ENCODE measurements at places on chromosomes 5 and 9.
A peak's percentile ranks its signal among the peaks of the same experiment; 100 is the strongest.

- no peak overlapping the region for H3K27ac ChIP-seq
- peaks cover 10% of the 10 kb centered on the region for H3K27me3 ChIP-seq
- H3K4me1 ChIP-seq = no peaks in the 10 kb centered on the region
- DNase-seq = no peak
- H3K36me3 ChIP-seq = no peaks in the 10 kb centered on the region
Measured at GRCh38 chr5:62719061-62719720, 140.6 kb downstream of the LRRC70 start.

DNA sequence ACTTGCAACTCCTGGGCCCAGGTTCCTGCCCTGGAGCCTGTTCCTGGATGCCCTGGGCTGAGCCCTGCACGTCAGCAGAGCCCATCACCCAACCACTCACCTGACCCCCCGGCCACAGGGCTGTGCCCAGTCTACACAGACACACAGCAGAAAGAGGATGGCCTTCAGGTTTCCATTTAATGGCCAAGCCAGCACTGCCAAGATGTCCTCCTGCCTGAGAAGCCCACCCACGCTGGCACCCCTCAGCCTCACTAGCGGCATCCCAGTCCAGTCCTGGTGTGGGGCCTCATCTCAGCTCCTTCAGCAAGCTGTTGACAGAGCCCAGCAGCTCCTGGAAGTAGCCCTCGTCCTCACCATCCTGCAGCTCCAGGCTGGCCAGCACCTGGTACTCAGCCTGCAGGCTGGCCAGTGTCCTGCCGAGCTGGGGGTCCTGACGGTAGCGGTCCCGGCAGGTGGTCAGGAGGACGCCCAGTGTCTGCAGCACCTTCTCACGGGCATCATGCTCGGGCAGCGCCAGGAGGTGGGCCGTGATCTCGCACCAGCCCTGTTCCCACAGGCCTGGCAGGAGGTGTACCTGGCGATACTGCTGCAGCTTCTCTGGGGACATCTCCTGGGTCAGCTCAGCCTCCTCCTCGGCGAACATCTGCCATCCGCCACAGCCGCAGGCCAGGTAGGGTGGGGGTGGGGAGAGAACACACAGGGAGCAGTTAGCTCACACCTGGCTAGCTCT, 71.9 kb upstream of the LRRTM2 start:
- H3K36me3 ChIP-seq = no peaks in the 10 kb centered on the region
- H3K4me1 ChIP-seq = no peaks in the 10 kb centered on the region
- DNase-seq = no peak
- no peak overlapping the region for H3K27ac ChIP-seq
- no peaks in the 10 kb centered on the region for H3K27me3 ChIP-seq
- no peak overlapping the region for H3K4me3 ChIP-seq

GRCh38 chr5:62306896-62307689, 1.1 kb downstream of the KIF2A start:
- peak overlapping the region; percentile 88 for H3K4me3 ChIP-seq
- H3K27me3 ChIP-seq = no peaks in the 10 kb centered on the region
- peak overlapping the region; percentile 71 for H3K27ac ChIP-seq
- no peaks in the 10 kb centered on the region for H3K36me3 ChIP-seq

GRCh38 chr9:35958104-35958837, at the start of gene OR2S2:
OR2S2 (minus strand) TSS chr9:35958154; CDS start chr9:35958098, 56 bp downstream.
- H3K27ac ChIP-seq = no peak within 1 kb of the TSS
- DNase-seq = no peak
- no peaks in the 10 kb centered on the region for H3K36me3 ChIP-seq
- H3K4me1 ChIP-seq = peaks cover 43% of the 10 kb centered on the region
- no peaks in the 10 kb centered on the region for H3K27me3 ChIP-seq

GRCh38 chr5:6370580-6370979, 7.8 kb downstream of the MED10 start:
- H3K4me3 ChIP-seq = no peak overlapping the region
- no peaks in the 10 kb centered on the region for H3K4me1 ChIP-seq
- no peak overlapping the region for H3K27ac ChIP-seq
- H3K27me3 ChIP-seq = no peaks in the 10 kb centered on the region
- DNase-seq = no peak

- no peak for DNase-seq
- no peaks in the 10 kb centered on the region for H3K27me3 ChIP-seq
- H3K27ac ChIP-seq = no peak overlapping the region
- H3K4me3 ChIP-seq = no peak overlapping the region
Measured at GRCh38 chr5:56833325-56833724, 18.0 kb downstream of the MAP3K1 start.

GRCh38 chr9:112007575-112008240, 111.1 kb downstream of the UGCG start:
- no peaks in the 10 kb centered on the region for H3K27me3 ChIP-seq
- H3K4me3 ChIP-seq = no peak overlapping the region
- peaks cover 18% of the 10 kb centered on the region for H3K4me1 ChIP-seq
- no peak for DNase-seq
- H3K27ac ChIP-seq = no peak overlapping the region
- H3K36me3 ChIP-seq = no peaks in the 10 kb centered on the region

- peak overlapping the region; percentile 85 for H3K27ac ChIP-seq
- no peaks in the 10 kb centered on the region for H3K36me3 ChIP-seq
- no peak overlapping the region for H3K4me3 ChIP-seq
- peak; percentile 56 for DNase-seq
Measured at GRCh38 chr5:42984307-42984706, 55.8 kb downstream of the ANXA2R start.

DNA sequence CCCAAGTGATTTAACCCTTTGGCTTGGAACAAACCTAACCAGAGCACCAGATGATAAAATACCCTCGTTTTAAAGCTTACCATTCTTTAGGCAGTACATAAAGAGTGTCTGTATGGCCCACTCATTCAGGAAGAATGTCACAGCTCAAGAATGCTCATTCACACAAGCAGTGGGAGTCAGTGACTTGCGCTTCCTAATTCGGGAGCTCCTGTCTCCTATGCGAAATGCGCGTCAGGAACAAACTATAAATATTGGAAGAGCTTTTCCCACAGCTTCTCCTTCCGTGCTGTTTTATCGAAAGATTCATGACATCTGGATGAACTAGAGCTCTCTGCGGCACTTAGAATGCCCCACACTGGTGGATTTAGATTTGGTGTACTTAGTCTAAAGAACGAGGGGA, 66.6 kb downstream of the NTRK2 start:
- no peaks in the 10 kb centered on the region for H3K4me1 ChIP-seq
- no peaks in the 10 kb centered on the region for H3K27me3 ChIP-seq
- no peak overlapping the region for H3K4me3 ChIP-seq
- no peak for DNase-seq

DNA sequence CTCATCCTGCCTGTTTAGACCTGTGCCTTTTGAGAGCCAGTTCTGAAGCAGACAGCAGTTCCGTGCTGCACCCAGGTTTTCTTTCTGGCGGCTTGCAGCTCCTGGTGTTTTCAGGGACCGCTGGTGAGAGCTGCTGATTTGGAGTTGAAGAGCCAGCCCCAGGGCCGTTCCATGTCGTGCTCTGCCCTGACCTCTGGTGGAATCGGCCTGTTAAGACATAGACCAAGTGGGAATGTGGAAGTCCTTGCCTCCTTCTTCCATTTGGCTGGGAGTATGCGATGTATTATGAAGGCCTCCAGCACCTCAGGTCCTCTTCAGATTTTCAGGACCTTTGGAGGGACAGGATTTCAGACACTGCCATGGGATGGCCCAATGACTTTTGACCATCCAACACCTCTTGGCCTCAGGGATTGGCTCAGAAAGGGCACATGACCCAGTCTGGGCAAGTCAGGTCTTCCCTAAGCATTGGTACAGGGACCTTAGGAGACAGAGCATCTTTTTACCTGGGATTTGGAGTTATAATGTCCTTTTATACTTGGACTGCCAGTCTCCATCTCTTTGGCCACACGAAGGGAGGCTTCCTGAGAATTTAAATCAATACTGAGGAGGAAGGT, 136.1 kb upstream of the CLINT1 start:
- H3K4me3 ChIP-seq = no peak overlapping the region
- H3K4me1 ChIP-seq = no peaks in the 10 kb centered on the region
- no peaks in the 10 kb centered on the region for H3K27me3 ChIP-seq
- peak; percentile 83 for DNase-seq
- no peak overlapping the region for H3K27ac ChIP-seq
- H3K36me3 ChIP-seq = no peaks in the 10 kb centered on the region

DNA sequence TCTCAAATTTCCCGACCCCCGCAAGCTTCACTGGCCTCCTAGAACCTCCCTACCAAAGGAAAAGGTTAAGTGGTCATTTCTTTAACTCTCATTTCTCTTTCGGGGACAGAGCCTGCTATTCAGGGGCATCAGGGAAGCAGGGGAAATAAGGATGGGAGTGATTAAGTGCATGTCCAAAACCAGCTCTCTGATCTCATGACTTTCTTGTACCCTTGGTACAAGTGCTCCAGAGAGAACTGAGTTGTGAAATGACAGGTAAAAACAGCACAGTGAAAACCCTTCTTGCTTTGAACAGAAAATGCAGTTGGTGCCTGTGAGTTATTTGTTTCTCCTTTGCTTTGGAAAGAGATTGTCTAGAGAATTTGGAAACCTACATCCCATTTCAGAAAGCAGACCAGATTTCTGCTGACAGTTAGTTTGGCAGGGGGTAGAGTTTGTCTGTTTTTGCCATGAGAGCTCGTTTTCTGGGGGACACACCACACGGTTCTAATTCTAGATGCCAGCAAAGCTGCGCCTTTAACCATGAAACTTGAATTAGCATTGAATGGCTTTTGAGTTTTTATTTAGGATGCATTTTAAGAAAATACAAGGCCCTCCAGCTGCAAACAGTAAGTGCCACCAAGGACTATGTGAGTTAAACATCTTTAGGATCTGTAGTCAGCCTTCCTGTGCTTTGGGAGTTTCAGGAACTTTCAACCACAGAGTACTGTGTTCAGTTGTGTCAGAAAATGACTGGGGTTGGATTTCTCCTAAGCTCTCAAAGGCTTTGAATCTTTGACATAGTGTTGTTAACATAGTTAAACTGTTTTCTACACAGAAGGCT, 161.7 kb upstream of the LHFPL2 start:
- H3K4me1 ChIP-seq = peaks cover 42% of the 10 kb centered on the region
- DNase-seq = no peak
- no peaks in the 10 kb centered on the region for H3K27me3 ChIP-seq
- H3K27ac ChIP-seq = no peak overlapping the region
- no peak overlapping the region for H3K4me3 ChIP-seq

GRCh38 chr9:81410201-81410600, 279.1 kb downstream of the TLE1 start:
- peaks cover 5% of the 10 kb centered on the region for H3K4me1 ChIP-seq
- H3K36me3 ChIP-seq = no peaks in the 10 kb centered on the region
- H3K27me3 ChIP-seq = no peaks in the 10 kb centered on the region
- peak overlapping the region; percentile 66 for H3K4me3 ChIP-seq
- peak; percentile 81 for DNase-seq
- H3K27ac ChIP-seq = peak overlapping the region; percentile 52
